ENCODE measurements at places on chromosomes 3 and 15.

GRCh38 chr15:38564557-38565286, at the start of gene RASGRP1:
Gene RASGRP1 (minus strand): TSS chr15:38564814. CDS start chr15:38564628, 186 bp downstream.
- peak within 1 kb of the TSS; percentile 98 for H3K27ac ChIP-seq
- DNase-seq, result peak; percentile 82
- no peaks in the 10 kb centered on the region for H3K27me3 ChIP-seq
- peaks cover 8% of the 10 kb centered on the region for H3K36me3 ChIP-seq
- peak within 1 kb of the TSS; percentile 97 for H3K4me3 ChIP-seq

DNA sequence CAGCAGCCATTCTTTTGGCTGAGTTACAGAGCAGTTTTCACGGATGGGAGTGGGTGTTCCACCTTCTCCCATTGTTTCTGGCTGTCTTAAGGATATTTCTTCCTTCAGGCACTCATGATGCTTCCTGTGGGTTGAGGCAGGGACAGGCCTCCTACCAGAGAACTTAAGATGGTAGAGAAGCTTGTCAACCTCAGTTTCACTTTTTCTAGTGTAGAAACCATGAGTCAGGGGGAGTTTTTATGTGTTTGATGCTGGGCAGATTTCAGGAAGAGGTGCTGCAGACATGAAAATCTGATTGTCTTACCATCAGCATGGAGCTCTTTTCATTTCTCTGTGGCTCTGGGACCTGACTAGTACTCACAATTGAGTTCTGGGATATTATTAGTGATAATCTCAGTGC, 48.7 kb upstream of the VEPH1 start:
- peaks cover 21% of the 10 kb centered on the region for H3K27me3 ChIP-seq
- DNase-seq, result no peak
- no peaks in the 10 kb centered on the region for H3K4me1 ChIP-seq
- H3K27ac ChIP-seq, result no peak overlapping the region

GRCh38 chr3:72582211-72582878, 265.9 kb downstream of the SHQ1 start:
- H3K4me3 ChIP-seq, result no peak overlapping the region
- H3K4me1 ChIP-seq, result peaks cover 2% of the 10 kb centered on the region
- H3K27me3 ChIP-seq, result peaks cover 11% of the 10 kb centered on the region
- H3K36me3 ChIP-seq, result peaks cover 3% of the 10 kb centered on the region

DNA sequence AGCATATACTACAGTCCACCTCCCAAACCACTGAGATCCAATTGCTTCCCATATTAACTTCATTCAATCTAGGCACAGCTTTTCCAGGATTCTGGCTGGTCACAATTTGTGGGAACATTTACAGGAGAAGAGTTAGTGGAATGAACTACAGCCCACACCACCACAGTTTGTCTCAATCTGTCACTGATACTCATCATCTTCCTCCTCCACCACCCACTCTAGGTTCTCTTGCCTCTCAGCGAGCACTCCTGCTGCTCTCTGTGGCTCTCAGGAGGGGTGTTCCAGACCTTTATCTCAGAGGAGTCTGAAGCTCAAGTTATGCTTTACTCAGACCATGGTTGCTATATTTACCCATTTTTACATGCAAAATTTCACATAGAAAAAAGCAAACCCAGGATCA, 25.9 kb upstream of the PLA2G4D start:
- H3K27ac ChIP-seq, result no peak overlapping the region
- H3K4me1 ChIP-seq, result peaks cover 4% of the 10 kb centered on the region
- DNase-seq, result no peak
- H3K4me3 ChIP-seq, result no peak overlapping the region
- H3K36me3 ChIP-seq, result no peaks in the 10 kb centered on the region
- peaks cover 17% of the 10 kb centered on the region for H3K27me3 ChIP-seq

DNA sequence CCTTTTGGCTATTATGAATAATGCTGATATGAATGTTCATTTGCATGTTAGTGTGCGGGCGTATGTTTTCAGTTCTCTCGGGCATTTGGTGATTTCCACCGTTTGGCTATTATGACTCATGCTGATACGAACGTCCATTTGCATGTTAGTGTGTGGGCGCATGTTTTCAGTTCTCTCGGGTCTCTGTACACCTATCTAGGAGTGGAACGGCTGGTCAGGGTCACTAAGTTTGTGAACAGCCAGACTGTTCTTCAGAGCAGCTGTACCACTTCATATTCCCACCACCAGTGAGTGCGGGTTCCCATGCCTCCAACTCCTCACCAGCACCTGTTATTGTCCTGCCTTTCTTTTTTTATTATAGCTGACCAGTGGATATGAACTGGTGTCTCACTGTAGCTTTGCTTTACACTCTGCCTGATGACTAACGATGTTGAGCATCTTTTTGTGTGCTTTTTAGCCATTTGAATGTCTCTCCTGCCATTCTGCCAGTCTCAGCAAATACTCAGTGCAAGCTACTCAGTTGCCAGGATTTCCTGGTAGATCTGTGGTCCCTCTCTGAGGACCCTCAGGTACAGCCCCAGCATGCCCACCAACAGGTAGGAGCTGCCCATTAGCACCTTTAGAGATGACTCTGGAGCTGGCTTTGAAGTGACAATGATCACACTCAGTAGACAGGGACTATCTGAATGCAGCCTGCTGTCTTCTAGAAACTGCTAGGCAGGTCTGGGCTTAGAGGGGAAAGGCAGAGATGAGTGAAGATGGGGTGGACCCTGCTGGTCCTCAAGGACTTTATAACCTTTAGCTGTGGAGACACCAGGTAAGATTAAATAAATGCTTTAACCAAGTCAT, 141.1 kb downstream of the XXYLT1 start:
- H3K27ac ChIP-seq, result peak overlapping the region; percentile 94
- peak overlapping the region; percentile 87 for H3K4me3 ChIP-seq
- H3K4me1 ChIP-seq, result peaks cover 41% of the 10 kb centered on the region
- peaks cover 14% of the 10 kb centered on the region for H3K27me3 ChIP-seq
- no peak for DNase-seq

DNA sequence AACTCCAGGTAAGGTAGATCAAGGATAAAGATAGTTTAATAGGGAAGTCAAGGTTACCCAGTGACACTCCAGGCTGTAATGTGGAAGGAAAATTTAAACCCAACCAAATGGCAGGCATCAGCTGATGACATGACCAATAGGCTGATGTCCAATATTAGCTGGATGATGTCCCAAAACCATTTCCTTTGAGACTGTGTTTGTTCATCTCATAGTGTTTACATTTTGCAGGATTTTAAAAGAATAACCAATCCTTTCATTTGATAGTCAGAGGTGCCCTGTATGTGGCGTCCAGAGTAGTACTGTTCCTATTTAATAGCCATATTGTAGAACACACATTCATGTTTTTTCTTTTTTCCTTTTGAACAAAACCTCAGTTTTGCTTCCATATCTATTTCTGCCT, 23.3 kb upstream of the TMEM158 start:
- H3K27ac ChIP-seq, result no peak overlapping the region
- H3K4me1 ChIP-seq, result peaks cover 4% of the 10 kb centered on the region
- H3K27me3 ChIP-seq, result peaks cover 16% of the 10 kb centered on the region
- DNase-seq, result no peak
- no peak overlapping the region for H3K4me3 ChIP-seq

GRCh38 chr3:49410846-49411534, 786 bp downstream of the RHOA start:
- H3K27ac ChIP-seq, result peak overlapping the region; percentile 99
- DNase-seq, result no peak
- H3K4me1 ChIP-seq, result peaks cover 54% of the 10 kb centered on the region
- no peaks in the 10 kb centered on the region for H3K27me3 ChIP-seq

- no peak overlapping the region for H3K27ac ChIP-seq
- peaks cover 11% of the 10 kb centered on the region for H3K4me1 ChIP-seq
- no peak overlapping the region for H3K4me3 ChIP-seq
- peaks cover 6% of the 10 kb centered on the region for H3K36me3 ChIP-seq
Observed at GRCh38 chr3:185820973-185821758, 3.7 kb downstream of the IGF2BP2 start.

DNA sequence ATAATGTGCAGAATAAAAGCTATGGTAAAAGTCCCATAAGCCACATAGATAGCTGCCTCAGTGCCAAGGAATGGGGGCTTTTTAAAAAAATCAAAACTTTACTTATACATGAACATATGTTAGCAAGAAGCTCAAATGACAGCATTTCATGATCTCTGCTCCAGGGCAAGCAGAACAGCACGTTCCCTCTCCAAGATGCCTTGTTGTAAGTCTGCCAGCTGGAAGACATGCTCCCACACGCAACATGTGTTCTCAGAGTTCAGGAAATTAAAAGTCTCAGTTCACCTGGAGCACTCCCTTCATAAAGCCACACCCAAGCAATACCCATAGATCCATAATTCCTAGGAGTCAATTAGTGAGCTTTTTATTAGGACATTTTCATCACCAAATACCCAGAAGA, 52.2 kb downstream of the ABI3BP start:
- H3K27me3 ChIP-seq, result peaks cover 24% of the 10 kb centered on the region
- H3K4me3 ChIP-seq, result no peak overlapping the region
- no peaks in the 10 kb centered on the region for H3K36me3 ChIP-seq

GRCh38 chr3:183490653-183491052, 62.2 kb upstream of the MCF2L2 start:
- H3K36me3 ChIP-seq, result peaks cover 7% of the 10 kb centered on the region
- no peak for DNase-seq
- H3K27me3 ChIP-seq, result no peaks in the 10 kb centered on the region
- peaks cover 7% of the 10 kb centered on the region for H3K4me1 ChIP-seq
- H3K4me3 ChIP-seq, result no peak overlapping the region
- no peak overlapping the region for H3K27ac ChIP-seq

- DNase-seq, result no peak
- H3K27me3 ChIP-seq, result peaks cover 29% of the 10 kb centered on the region
- H3K36me3 ChIP-seq, result peaks cover 2% of the 10 kb centered on the region
- peak overlapping the region; percentile 21 for H3K27ac ChIP-seq
- H3K4me1 ChIP-seq, result no peaks in the 10 kb centered on the region
Observed at GRCh38 chr15:89226359-89227221, 5.2 kb upstream of the RLBP1 start.
